ENCODE measurements at places on chromosomes 7 and 10.

- no peak for DNase-seq
Measured at GRCh38 chr10:97805949-97806348, 34.1 kb upstream of the SFRP5 start.

GRCh38 chr10:75712242-75712880 lies 280.9 kb downstream of the LRMDA start:
- no peak for DNase-seq

GRCh38 chr10:119829429-119829828 lies 43.2 kb downstream of the MCMBP start:
- DNase-seq, result no peak

GRCh38 chr10:11293332-11293731 lies 275.7 kb downstream of the CELF2 start:
- DNase-seq, result no peak

GRCh38 chr10:28349892-28350291 lies 47.0 kb upstream of the MPP7 start:
- DNase-seq, result no peak

DNA sequence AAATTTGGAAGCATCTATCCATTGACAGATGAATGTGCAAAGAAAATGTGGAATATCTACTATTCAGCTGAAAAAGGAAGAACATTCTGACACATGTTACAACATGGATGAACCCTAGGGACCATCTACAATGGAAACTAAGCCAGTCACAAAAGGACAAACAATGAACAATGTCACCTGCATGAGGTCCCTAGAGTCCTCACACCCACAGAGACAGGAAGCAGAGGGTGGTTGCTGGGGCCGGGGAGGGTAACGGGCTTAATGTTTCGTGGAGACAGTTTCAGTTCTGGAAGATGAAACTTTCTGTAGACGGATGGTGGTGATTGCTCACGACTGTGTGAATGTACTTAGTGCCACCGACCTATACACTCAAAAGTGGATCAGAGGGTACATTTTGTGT lies 282.9 kb downstream of the ADARB2 start:
- no peak for DNase-seq

GRCh38 chr7:99308461-99309074 lies 17.1 kb upstream of the ARPC1A start:
- DNase-seq, result no peak

GRCh38 chr10:22253580-22253882 lies 35.7 kb upstream of the EBLN1 start:
- DNase-seq, result no peak

DNA sequence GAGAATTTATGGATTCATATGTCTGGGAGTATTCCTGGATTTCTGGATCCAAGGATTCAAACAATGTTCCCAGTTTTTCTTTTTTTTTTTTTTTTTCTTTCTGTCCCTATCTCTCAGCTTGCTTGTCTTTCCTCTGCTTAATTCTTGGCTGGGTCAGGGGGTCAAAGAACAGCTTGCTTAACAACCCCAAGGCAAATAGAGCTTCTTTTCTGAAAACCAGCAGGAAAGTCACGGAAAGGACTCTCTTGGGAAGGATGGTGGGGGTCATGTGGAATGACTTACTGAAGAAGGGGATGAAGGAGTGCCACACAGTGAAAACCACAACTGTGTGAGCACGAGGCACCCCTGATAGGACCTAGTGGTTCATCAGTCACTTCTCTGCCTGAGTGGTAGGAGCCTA lies 36.1 kb downstream of the GRK5 start:
- no peak for DNase-seq

DNA sequence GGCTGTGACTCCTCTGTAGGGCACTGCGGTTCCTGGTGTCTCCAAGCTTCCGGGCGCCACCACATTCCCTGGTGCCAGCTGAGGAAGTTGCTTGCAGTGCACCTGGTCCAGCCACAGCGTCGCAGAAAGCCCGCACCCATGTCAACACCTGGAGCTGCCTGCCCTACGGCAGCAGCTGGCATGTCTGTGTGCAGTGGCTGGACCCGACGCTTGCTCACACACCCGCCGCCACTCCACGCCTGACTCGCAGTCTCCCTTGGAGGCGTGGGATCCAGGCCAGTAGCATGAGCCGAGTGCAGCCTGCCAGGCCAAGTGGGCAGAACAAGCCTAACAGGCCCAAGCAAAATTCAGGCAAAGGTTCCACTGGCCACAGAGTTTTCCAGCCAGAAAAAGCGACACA lies 118.1 kb upstream of the PHF14 start:
- DNase-seq, result no peak

- DNase-seq, result no peak
Measured at GRCh38 chr10:30630571-30630970, 1.0 kb upstream of the LYZL2 start.

DNA sequence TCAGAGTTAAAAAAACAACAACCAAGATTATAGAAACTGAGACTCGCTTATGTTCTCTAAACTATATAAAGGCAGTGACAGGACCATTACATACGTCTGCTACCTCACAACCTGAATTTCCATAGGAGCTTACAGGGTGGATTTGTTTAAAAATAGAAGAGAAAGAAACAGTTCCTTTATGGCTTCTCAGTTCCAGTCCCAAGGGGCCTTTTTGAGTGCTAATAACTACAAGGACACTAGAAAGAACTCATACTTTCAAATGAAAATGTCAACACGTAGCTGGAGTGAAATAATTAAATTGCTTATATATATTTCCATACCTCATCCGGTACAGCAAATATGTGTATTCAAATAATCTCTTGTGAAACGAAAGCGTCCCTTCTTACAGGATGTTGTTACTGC lies 19.7 kb downstream of the TSPAN12 start:
- DNase-seq, result no peak

DNA sequence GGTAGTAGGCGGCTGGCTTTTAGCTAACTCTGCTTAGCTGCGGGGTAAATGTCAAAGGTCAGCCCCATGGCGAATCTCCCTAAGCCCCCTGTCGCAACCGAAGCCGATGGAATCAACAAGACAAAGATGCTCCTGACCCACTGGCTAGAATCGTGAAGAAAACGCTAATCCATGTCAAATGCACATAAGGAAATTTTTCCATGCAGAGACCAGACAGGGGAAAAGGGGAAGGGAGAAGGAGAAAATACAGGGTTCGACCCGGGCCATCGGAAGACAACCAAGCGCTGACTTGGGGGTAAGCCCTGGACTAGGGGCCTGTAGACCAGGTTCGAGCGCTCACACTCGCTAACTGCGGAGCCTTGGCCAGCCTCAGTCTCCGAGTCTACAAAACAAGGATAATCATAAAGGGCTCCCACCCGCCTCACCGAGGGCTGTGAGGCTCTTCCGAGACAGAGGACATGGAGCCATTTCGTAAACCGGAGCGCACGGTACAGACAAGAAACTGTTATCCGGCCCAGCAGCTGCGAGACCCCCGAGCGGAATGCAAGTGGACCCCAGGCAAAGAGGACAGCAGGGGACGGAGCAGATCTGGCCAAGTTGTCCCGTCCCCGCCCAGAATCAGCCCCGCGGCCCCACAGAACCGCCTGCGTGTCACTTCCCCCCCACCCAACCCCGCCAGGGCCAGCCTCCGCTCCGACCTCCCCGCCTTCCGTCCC lies 507 bp downstream of the SAR1A start:
- no peak for DNase-seq

- DNase-seq, result peak; percentile 25
Measured at GRCh38 chr7:33062023-33062781, at the start of gene NT5C3A. Gene NT5C3A (minus strand): TSS chr7:33062776. CDS start chr7:33062705, 71 bp downstream.

DNA sequence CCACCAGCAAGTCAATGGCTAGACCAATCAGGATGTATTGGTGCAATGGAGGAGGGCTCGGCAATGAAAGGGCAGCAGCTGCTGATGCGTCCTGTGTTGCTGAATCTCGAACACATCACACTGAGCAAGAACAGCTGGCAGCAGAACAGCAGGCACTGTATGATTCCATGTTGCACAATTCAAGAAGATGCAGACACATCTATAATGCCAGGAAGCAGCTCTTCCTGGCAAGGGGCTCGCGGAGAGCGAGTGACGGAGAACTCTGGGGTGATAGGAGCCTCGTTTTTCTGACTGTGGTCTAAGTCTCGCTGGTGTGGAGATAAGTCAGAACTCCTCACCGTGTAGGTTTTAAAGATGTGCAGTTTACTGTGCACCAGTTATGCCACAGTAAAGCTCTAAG lies 24.8 kb upstream of the PFKP start:
- DNase-seq, result no peak

GRCh38 chr7:142177869-142178268 lies 66.4 kb downstream of the MGAM2 start:
- no peak for DNase-seq

GRCh38 chr10:5040781-5041470 lies 37.3 kb upstream of the AKR1C2 start:
- DNase-seq, result no peak

DNA sequence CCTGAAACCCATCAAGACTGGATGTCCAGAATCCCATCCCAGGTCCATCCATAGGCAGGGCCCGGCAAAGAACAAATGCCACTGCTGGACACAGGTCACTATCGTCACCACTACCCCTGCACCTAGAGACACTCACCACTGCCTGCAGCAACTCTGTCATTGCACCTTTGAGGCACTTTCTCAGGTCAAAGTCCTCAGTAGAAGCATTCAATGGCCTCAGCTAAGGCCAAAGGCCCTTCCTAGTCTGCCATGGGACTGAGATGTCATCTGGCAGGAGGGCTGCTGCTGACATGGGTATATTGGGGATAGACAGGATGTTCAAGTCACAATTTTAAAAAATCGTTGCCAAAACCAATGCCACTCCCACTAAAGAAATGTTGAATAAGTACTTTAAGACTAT lies 58.7 kb downstream of the GPAM start:
- DNase-seq, result no peak

GRCh38 chr7:150874401-150875198 lies 22.3 kb downstream of the AOC1 start:
- no peak for DNase-seq

DNA sequence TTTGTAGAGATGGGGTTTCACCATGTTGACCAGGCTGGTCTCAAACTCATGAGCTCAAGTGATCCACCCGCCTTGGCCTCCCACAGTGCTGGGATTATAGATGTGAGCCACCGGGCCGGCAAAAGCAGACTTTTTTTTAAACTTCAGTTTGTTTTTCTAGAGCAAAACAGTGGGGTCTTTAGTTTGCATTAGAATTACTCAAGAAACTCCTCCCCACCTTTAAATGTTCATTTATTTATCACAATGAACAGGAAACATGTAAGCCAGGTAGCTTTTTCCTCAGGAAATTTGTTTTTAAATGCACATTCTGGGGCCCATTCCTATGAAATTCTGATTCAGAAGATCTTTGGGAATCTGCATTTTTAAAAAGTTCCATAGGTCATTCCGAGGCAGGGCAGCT lies 56.0 kb upstream of the JAZF1 start:
- DNase-seq, result no peak

DNA sequence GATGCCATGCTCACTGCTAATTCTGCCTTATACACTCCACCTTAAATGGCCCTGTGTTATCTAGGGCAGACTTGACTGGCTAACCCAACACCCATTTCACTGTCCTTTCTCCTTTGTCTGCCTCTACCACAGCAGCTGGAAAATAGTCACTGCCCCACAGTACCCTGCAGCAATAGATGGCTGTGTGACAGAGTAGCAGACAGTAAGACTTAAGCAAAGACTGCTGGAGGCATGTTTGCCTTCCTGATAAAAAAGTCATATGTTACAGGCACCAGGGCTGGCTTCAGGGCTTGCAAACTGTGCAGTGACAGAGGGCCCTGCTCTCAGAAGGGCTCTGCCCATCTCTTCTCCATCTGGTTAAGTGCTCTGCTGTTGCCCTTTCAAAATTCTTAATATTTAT lies 332.6 kb upstream of the GHITM start:
- DNase-seq, result no peak

DNA sequence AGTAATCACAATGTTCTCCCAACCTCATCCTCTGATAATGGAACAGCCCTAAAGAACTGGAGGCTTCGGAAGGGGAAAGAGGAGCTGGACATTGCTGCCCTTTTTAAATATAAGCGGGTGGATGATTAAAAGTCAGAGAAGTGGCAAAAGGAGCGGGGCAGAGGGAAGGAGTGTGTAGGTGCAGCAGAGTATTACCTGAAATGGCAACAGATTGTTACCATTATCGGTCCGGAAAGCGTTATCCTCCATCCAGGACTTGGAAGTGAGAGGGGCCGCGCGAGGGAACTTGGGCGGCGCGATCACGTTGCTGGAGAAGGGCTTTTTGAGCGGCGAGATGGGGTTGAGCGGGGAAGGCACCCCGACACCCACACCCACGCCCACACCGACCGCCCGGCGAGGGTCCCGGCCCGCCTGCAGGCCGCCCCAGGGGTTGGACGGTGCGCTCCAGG lies 51.7 kb downstream of the CPEB3 start:
- DNase-seq, result no peak

DNA sequence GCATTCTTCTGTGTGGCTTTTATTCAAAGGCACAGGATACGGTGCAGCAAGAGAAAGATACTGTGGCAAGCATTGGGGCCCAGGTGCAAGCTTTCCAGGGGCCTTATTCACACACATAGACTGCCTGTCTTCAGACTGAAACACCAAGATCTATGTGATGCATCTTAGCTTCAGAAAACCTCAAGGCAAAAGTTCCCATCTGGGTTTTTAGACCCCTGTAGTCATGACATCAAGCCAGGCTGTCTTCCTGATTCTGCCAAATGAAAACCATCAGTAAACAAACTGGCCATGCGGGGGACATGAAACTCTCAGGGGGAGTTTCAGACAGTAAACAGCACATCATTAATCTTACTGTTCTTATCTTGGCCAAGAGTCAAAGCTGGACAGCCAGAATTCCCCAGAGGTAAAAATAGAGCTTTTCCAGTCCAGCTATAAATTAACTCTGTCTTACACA lies 9.8 kb downstream of the AGBL3 start:
- no peak for DNase-seq

DNA sequence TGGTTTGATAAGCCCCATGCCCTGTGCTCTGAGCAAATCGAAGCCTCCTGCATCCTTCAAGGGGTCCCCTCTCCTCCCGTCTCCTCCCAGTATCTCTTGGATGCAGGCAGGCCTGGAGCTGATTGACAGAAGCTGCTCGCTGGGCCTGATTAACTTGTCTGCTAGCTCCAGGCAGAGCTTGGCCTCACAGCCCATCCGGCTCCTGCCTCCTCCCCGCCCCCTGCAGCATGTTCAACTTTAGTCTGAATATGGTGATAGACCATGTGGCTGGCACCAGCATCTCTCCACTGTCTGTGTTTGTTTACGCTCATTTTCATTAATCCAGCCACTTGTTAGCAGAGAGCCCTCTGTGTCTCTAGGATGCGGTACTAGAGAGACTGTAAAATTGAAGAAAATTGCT lies 432.2 kb downstream of the DPP6 start:
- no peak for DNase-seq

GRCh38 chr10:69742928-69743602 lies 58.6 kb upstream of the COL13A1 start:
- DNase-seq, result no peak

- DNase-seq, result no peak
Measured at GRCh38 chr7:99782012-99782953, 1.7 kb downstream of the CYP3A4 start.

GRCh38 chr10:44906486-44906885 lies 4.7 kb upstream of the TMEM72 start:
- no peak for DNase-seq

GRCh38 chr7:142298009-142298408 lies 40.2 kb upstream of the PRSS58 start:
- DNase-seq, result no peak

All from DMS 273 treated with DMSO at 0.1 percent for 48 hours (cell line).